ENCODE measurements at places on chromosomes 12 and 14. TPM values are rescaled to one million over a fixed set of nuclear protein-coding genes. Genes with fewer than 3 reads are reported as not detected.

DNA sequence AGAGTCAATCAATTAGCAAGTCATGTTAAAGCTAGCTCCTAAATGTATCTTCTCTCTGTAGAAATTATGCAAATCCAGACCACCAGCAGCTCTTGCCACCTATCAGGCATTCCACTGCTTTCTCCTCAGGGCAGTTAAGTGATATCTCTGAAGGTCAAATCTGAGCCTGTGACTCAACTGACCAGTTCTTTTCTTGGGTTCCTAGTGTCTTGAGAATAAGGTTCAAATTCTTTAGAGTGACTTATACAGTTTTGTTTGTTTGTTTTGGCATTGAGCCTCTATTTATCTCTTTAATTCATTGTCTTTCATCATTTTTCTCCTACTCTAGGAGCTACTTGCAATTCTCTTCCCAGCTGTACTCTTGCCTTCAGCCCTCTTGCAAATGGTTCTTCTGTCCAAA is 2.5 kb upstream of the LRIG3 start:
- peak; percentile 55 for DNase-seq

GRCh38 chr14:89032086-89032649 is 207.7 kb downstream of the TTC8 start:
- DNase-seq = no peak

GRCh38 chr14:39097159-39097558 is 5.9 kb downstream of the SEC23A start:
- DNase-seq = no peak

DNA sequence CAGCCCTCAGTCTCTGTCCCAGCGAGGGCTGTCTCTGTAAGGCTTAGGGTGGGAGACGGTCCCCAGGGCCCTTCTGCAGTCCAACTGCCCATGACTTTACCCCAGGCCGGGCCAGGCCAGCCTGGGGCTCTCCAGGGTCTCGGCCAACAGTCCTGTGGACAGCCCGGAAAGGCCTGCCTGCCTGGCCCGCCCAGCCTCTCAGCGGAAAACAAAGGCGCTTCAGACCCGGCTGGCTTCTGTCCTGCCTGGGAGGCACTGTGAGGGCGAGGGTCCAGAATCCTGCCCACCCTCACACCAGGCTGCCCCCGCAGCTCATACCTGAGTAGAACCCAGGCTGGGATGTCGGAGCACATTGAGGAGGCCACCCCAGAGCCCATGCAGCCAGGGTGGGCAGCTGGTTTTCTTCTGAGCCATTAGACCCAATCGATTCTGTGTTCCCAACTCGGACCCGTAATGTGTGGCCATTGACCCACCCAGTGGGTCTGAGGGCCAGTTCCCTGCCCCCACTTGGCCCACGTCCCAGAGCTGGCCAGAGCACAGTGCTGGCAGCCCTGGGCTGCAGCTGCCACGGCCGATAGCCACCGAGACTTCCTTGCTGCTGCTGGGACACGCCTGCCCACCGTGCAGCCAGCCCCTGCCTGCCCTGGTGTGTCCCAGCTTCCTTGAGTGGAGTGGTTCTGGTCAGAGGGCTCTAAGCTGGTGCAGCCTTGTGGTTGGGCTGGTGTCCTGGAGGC is 1.6 kb downstream of the CRIP2 start:
- no peak for DNase-seq

GRCh38 chr12:47020211-47020821 is 59.1 kb upstream of the PCED1B start:
- no peak for DNase-seq

DNA sequence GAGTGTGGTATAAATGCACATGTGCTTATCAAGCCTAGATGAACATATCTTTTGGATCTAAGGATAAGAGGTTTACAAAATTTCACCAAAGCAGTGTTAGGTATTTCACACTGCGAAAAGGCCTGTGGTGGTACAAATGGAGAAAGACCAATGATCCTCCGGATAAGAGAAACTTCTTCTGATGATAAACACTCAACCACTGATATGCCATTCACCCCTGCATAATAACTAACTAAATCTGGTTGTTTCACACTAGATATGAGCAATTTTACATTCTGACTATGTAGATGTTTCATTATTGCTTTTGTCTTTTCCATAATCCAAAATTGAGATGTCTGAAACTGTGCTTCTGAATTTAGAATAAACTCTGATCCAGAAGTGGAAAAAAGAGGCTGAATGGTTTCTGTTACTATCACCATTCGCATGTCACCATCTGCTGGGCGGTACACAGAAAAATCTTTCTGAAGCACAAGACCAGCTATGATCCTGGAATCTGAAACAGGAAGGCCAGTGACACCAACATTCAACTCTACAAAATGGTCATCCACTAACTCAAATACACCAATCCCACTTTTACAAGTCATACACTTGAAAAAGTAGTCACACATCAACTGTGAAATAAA is 1.3 kb downstream of the BBS10 start:
- DNase-seq = peak; percentile 69

GRCh38 chr14:31326111-31326510 is 94.2 kb downstream of the HEATR5A start:
- peak; percentile 3 for DNase-seq

DNA sequence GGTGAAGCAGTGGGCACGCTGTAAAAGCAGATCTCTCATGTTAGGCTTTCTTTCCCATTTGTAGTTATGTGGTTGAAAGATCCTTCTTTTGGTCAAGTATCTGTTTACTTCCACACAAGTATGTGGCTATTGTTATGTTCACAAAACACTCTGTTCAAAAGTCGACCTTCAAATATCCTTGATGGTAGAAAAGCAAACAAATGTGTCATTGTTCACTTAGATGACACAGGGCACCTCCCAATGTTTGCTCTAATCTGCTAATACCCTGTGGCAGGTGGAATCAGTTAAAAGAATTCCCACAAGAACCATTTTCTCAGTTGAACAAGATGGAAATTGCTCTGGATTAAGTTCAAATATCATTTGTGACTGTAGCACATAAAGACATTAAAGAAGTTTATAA is 43.6 kb upstream of the NAA30 start:
- no peak for DNase-seq

- no peak for DNase-seq
Measured at GRCh38 chr14:101236496-101237251, 324.6 kb upstream of the DIO3 start.

GRCh38 chr12:32253154-32253790 is 146.1 kb upstream of the FGD4 start:
- no peak for DNase-seq

- DNase-seq = peak; percentile 23
Measured at GRCh38 chr12:105228494-105228893, 7.5 kb downstream of the APPL2 start.

GRCh38 chr12:105922670-105923102 is 216.1 kb downstream of the NUAK1 start:
- DNase-seq = peak; percentile 72

- peak; percentile 16 for DNase-seq
Measured at GRCh38 chr12:132282950-132283771, 46.2 kb downstream of the GALNT9 start.

DNA sequence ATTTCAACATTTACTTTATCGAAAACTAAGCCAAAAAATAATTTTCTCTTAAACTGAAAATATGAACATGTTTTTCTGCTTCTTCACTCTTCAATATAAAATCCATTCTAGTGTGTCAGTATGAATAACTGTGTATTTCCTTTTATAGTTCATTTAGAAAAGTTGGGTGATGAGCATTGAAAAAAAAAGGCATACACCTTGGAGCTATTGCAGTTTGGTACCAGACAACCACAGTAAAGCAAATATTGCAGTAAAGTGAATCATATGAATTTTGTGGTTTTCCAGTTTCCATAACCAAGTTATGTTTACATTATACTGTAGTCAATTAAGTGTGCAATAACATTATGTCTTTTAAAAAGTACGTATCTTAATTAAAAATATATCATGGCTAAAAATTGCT is 195.0 kb upstream of the FOXG1 start:
- no peak for DNase-seq

DNA sequence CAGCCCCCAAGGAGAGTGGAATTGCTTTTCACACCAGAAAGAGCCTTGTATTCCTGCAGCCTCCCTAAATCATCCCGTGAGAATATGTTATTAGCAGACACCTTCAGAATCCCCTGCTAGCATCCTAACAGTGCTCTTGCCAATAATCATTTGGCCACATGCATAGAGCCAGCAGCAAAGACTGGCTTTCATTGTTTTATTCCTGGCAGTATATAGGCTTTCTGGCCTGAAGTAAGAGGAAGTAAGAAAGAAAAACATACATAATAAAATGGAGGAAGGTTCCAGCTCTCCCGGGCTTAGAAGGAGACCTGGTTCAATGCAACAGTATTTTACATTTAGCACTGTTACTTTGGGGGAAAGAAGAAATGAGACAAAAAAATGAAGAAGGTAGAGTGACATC is 176.7 kb upstream of the ATF7IP start:
- no peak for DNase-seq

GRCh38 chr14:92259613-92260357 is 63.2 kb upstream of the SLC24A4 start:
- DNase-seq = no peak

The KRT83 gene
- 0.05 TPM for total RNA-seq

The ZNF605 gene
- total RNA-seq = 4.0 TPM

The ACVR1B gene
- 6.9 TPM for total RNA-seq

The ANG gene
- total RNA-seq = 0.07 TPM

All from A172 (cell line).